ENCODE measurements at places on chromosomes 4 and X. TPM values are rescaled to one million over a fixed set of nuclear protein-coding genes. Genes with fewer than 3 reads are reported as not detected.

XG gene
- total RNA-seq, result 5.9 TPM

ADAMTS3 gene
- 4.2 TPM for total RNA-seq

DNA sequence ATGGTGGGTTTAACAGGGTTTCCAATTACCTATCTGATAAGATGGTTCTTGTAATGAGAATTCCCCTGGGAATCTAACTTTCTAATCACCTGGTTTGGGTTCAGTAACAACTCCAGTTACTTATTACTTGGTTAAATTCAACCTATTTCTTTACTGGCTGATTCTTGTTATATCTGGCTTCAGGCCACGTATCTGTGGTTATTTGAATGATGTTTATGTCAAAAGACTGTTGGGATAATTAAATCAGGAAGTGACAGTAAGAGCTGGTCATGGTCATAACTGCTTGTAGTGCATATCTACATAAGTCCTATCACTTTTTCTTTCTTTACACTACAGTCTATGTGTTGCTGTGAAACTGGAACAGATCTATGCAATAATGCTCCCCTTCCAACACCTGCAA lies 108.1 kb downstream of the MID1 start:
- no peak for DNase-seq

GRCh38 chrX:153525451-153525850 lies 8.0 kb downstream of the ATP2B3 start:
- DNase-seq, result no peak
